ENCODE measurements at places on chromosomes 16 and 17.
A peak's percentile ranks its signal among the peaks of the same experiment; 100 is the strongest.

DNA sequence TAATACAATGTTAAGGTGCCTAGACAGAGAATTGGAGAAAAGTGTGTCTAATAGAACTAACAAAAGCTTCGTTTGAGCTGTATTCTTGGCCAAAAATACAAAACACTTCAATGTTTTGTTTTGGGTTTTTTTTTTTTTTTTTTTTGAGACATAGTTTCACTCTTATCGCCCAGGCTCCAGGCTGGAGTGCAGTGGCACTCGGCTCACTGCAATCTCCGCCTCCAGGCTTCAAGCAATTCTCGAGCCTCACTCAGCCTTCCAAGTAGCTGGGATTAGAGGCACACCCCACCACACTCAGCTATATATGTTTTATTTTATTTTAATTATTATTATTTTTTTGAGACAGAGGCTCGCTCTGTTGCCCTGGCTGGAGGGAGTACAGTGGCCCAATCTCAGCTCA is 38.3 kb upstream of the CARMIL2 start:
- DNase-seq: no peak

- no peak for DNase-seq
Observed at GRCh38 chr17:36945140-36945539, 3.6 kb upstream of the AATF start.

DNA sequence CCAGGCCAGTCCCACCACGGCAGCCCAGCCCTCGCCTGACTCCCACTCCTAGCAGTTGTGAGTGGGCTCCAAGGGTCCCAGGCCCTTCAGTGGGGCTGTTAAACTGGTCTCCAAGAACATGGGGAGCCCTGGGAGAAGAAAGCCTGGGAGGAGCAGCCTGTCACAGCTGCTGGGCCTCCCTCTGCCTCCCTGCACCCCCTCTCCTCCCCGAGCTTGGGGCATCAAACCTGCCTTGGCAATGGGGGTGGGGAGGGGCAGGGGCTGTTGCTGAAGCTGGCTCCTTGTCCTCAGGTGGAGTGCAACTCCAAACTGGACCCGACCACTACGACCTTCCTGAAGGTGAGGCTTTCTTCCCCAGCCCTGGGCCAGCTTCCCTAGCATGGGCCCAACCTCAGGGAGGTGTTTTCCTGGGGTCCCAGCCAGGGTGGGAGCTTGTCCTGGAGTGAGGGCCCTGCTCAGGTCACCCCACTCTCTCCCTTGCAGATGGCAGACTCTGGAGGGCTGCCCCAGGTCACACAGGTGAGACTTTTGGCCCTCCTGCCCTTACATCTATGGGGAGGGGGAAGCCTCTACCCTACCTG is 6.6 kb upstream of the SETD6 start:
- no peak for DNase-seq

DNA sequence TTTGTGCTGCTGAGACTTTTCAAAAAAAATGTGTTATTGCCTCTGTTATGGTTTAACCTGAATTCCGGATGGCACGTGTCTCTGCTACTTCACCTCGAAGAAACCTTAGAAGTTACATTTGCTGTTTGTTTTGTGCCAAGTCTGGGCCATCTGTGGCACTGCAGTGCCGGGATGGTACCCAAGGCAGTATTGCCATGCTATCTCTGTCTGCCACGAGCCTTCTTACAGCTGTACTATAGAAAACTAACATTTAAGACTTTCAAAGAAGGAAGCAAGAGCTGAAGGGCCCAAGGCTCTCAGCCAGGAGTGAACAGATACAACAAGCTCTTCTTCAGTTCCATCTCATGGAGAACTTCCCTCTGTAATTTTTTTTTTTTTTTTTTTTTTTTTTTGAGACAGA is 73.7 kb upstream of the NOL11 start:
- DNase-seq: no peak

DNA sequence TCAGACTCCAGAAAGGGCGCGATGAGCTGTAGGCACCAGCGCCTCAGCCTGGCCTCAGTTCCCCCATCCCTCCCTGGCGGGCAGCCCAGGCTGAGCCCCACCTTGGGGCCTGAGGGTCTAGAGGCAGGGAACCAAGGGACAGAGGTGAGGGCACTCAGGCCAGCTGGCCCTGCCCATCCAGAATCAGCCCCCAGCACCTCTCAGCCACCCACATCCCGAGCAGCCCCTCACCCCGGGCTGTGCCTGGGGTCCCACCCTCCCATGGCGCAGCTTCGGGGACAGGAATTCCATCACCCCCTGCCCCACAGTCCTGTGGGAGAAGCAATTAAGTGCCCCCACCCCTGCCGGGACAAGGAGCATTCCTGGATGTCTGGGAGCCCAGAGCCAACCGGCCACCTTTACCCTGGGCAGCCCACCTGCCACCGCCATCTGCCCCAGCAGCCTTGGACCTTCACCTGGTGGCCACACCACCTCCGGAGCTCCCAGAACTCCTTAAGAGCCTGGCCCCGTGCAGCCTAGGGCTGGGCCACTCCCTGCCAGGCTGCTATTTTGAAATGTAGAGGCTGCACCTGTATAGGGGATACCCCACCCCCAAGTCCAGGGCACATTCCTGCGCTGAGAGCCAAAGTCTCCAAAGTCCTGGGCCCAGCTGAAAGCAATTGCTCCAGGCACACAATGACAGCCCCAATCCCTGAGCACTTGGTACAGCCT is 33.7 kb upstream of the PVALEF start:
- DNase-seq: no peak

DNA sequence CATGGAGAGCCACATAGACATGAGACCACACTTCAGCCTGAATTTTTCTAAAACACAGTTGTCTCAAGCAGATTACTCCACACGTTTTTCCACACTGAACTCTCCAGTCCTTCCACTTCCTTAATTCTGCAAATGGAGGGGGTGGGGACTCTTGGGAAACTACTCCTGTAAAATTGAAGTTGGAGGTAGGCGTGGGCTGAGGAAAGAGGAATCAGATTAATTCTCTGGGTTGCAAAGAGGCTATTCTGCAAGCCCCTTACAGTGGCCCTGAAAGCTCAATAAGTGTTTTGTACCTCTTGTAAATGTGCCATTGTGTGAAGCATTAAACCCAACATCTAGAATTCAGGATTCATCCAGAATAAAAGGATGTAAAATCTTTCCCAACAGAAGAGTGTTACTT is 9.6 kb downstream of the MARVELD3 start:
- no peak for DNase-seq

GRCh38 chr16:69057400-69058378 is 47.8 kb upstream of the HAS3 start:
- DNase-seq: peak; percentile 40

GRCh38 chr16:53201900-53202299 is 147.1 kb downstream of the CHD9 start:
- DNase-seq: no peak
